ENCODE measurements at places on chromosomes 5 and 9.

- no peak for DNase-seq
These were observed 165.2 kb downstream of the NR2F1-AS1 start for GRCh38 chr5:93415819-93416218.

DNA sequence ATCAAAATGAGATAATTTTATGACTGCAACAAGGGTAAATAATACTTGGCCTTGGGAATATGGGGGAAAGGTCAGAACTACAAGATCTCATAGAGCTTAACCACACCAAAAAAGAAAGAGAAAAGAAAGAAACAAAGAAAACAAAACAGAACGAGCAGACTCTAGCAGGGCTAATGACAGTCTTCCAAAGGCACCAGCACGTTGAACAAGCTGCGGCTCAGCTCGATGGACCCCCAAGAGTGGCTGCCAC lies 689 bp downstream of the AK3 start:
- no peak for DNase-seq

GRCh38 chr5:135944967-135945560 lies 9.7 kb downstream of the LECT2 start:
- DNase-seq, result no peak

DNA sequence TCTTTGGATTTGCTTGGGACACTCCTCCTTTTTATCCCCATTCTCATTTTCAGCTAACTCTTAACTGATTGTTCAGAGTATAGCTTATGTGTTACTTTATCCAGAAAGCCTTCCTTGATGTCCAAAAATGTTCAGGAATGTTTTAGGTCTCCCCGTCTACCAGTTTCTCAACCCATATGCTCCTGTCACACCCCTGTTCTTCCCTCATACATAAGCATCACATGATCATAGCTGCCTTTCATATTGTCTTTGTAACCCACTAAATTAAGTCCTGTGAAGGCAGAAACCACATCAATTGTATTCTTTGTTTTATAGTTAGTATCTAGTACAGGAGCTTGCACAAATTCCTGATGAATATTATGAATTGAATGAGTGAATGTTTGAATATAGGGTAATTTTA lies 321.9 kb upstream of the ACTBL2 start:
- no peak for DNase-seq

DNA sequence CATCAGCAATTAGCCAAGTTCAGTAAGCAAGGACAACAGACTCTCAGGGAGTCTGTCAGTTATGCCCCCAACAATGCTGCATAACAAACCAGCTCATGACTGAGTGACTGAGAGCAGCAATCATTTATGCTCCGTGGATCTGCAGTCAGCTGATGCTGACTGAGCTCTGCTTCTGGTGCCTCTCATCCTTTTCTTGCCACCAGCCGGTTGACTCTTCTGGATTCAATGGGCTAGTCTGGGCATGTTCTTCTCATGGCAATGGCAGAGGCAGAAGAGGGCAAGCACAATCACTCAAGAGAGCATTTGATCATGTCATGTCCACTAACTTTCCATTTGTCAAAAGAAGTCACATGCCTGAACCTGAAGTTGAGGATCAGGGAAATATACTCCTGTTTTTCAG lies 157.0 kb upstream of the NTRK2 start:
- DNase-seq, result no peak

DNA sequence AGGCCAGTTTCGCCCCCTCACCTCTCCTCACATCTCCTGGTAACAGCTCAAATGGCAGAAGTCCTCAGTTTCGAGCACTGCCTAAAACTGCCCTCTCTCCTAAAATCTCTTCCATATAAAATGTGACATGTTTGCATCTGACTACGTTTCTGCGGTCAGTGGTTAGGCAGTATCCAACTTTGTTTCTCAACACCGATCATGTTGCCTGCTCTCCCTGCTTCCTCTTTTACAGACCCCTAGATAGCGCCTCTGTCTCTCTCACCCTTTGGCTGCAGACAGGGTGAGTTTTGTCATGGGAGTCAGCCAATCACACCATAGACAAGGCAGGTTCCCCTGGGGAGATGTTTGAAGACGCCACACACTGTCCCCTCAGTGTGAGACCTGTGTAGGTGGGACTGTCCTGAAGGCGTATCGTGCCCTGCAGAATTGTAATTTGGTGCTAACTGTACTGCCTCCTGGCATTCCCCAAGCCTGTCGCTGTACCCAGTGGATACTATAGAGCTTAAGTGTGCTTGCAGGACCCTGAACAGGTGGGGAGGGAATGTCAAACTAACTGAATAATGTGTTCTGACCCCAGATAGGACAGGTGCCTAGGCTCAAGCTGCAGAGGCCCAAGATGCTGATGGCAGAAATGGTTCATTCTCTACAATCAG lies 1.1 kb downstream of the HEXB start:
- no peak for DNase-seq

DNA sequence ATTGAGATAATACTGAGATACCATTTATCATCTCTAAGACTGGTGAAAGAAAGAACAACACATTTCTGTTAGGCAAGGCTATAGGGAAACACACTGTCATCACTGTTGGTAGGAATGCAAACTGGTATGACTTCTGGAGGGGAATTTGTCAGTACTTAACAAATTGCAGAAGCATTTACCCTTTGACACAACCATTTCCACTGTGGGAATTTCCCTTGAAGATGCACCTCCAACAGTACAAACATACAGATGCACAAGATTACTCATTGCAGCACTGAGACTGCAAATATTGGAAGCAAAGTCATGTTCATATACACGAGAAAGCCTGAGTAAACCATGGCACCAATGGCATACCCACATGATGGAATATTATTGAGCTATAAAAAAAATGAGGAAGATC lies 17.6 kb downstream of the GM2A start:
- DNase-seq, result no peak

- peak; percentile 20 for DNase-seq
These were observed 5.1 kb upstream of the CAST start for GRCh38 chr5:96657068-96657467.

DNA sequence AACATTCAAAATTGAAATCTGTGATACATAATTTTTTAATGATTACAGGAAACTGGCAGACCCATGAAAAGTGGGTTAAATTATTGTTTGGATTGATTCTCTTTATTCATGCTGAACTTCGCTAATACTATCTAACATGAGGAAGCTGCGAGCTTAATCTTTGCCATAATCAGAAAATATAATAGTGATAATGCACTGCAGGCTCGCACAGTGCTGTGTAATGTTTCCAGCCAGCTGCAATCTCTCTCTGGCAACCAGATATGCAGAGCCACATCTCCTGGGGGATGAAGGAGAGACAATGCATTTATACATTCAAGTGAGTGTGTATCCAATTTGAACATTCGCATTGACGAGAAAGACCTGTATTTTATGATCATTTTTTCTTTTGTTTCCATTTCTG lies 669.7 kb upstream of the RGMB start:
- no peak for DNase-seq

- DNase-seq, result no peak
These were observed 97.9 kb upstream of the CPEB4 start for GRCh38 chr5:173790177-173790719.

DNA sequence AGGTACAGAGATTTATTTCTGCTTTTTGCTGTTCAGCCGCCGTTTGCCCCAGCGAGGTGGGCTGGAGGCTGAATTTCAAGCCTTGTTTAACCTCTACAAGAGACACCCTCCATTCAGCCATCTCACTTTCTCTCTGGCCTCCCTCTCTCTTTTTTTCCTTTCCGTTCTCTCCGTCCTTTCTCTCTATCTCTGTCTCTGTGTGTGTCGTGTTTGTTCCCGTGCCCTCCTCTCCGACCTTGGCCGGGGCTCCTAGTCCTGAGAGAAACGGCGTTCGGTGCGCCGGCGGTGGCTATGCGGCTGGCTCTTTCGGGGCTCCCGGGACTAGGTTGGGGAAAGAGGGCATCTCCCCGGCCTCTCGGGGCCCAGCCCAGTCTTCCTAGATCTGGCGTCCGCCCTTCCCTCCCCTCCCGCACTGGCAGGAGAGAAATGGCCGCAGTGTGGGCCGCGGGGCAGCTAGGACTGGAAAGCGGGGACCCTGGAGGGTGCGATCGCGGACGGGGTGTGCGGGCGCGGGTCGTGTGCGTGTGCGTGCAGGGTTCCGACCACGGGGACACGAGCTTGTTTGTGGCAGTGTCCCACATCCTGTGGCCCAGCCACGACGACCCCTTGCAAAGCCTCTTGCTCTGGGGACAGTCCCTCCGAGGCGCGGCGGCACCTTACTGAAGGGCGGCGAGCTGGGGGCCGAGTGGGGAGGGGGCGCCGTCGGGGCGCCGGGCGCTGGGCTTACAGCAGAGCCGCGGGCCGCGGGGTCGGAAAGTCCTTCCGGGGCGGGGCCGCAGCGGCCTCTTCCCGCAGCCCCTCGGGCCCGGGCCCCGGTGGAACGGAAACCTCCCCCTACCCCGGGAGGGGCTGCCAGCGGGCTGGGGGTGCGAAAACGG lies 5.7 kb downstream of the LHX2 start:
- DNase-seq, result no peak

DNA sequence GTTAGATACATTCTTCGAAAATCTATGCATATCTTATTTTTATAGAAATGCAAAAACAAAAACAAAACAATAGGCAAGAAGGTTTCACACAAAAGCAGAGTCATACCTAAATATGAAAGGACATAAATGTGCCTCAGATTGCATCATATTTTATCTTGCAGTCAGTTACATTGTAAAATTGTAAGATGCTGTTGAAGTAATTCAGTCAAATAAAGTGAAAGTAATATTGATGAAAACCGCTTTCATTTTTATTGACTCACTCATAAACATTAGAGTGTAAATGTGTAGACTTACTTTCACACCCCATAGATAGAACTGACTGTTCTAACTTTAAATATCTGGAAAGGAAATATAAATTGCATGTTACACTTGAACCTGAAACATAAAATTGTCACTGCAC lies 931.5 kb upstream of the NUDT12 start:
- DNase-seq, result no peak

GRCh38 chr5:74085782-74086181 lies 459.8 kb downstream of the ARHGEF28 start:
- no peak for DNase-seq

DNA sequence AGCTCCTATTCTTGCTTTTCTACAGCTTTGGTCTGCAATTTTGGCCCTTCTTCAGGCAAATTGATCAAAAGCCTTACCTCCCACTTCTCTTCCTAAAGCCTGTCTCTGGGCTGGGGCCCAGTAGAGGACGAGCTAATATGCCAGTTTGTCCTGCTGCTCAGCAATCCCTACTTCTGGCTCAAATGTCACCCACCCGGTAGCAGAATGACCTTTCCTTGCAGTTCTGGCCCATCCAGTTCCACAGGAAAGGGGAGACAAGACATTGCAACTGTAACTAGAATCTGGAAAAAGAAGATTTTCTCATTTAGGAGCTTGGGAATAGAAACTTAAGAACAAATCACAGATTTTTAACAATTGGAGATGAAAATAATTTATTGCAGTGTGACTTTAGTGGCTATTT lies 261.5 kb downstream of the RAB3C start:
- DNase-seq, result no peak

- no peak for DNase-seq
These were observed 155.1 kb downstream of the ARSB start for GRCh38 chr5:78829811-78830527.

DNA sequence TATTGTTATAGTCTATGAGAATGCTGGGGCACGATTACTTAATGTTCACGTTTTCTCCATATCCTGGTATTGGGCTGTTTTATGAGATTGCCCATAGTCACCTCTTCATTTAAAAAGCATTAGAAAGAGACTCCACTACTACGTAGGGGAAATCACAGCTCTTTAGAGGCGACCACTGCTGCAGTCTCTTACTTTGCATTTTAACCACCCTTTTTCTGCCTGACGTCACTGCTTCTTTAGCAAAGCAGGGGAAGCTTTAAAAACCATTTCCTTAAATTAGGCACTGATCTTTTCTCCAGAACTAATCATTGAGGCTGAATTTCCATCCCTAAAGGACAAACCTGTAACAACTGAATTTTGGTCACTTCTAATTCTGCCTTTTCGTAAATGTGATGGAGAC lies 38.9 kb downstream of the ZNF608 start:
- peak; percentile 14 for DNase-seq

- DNase-seq, result no peak
These were observed 13.7 kb downstream of the OR1J1 start for GRCh38 chr9:122463828-122464632.

DNA sequence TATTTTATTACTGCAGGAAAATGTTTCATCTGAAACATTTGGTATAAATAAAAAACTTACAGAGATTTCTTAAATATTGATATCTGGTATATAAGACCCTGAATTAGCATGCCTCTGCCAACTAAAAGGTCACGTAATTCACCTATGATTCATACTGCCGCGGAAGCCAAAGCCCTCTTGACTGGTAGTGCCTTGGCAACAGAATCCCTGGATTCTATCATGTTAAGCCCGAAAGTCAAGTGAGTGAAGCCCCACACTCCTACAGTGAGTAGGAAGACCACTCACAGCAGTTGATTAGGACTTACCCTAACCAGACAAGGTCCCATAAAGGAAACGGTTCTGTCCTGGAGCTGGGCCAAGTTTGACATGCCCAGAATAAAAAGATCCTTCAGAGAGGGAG lies 175.6 kb upstream of the NREP start:
- DNase-seq, result no peak

DNA sequence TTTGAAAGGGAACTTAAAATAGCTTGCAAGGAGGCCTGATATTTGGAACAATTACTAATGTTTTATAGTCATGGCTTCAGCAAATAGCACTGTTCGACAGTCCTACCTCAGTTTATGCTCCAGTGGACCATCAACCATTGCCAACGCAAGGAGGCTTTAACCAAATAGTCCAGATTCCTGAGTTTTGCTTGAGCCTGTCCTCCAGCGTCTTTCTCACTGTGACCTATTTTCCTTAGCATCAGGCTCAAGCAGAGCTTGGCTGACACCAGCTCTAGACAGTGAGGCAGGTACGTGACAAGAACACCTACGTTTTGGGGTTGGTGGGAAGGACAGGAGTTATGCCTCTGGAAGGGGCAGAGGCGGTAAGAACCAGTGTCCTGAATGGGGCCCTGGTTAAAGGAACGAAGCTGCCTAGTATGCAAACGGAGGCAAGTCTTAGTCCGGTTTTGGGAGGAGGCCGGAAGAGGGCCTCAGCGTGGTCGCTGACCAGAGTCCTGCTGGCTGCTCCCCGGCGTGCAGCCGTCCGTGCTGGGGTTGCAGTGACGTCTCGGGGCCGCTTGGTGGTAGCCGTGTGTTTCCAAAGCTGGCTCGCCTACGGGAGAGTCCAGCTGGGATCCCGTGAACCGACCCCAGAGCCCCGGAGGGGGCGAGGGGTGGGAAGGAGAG lies 998 bp upstream of the FGF18 start:
- DNase-seq, result peak; percentile 40

GRCh38 chr5:56977822-56978221 lies 25.9 kb upstream of the MIER3 start:
- no peak for DNase-seq

- DNase-seq, result no peak
These were observed 80.2 kb downstream of the DOCK2 start for GRCh38 chr5:169717288-169717687.
